Stimulated activated naive CD4-positive, alpha-beta T cell treated with Interleukin-2 at 50 U/mL for 16 hours (primary cell): ENCODE measurements at places on chromosomes 4 and X.

DNA sequence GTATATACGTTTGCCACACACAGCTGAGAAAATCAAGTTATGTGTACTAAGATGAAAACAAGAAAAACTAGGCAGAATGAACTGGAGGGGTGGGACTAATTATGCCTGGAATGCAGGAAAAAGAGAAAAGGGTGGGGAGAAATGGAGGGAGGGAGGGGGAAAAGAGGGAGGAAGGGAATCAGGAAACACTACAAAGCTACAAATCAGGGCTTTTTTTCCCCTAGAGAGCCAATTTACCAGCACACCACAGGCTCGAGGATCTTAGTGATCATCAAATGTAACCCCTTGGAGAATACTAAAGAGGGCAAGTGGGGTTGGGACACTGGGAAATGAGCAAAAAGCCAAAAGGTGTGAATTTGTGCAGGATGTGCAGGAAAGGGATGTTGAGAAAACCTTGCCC, 451.9 kb downstream of the SMARCA1 start:
- DNase-seq = no peak

GRCh38 chrX:153063315-153063714, 7.0 kb downstream of the PNMA3 start:
- DNase-seq = no peak

- DNase-seq = no peak
Observed at GRCh38 chrX:129026202-129026601, 497.1 kb downstream of the SMARCA1 start.

- no peak for DNase-seq
Observed at GRCh38 chr4:123301923-123302322, 94.7 kb upstream of the SPRY1 start.

- DNase-seq = no peak
Observed at GRCh38 chr4:18318682-18319388, 297.3 kb upstream of the LCORL start.

- no peak for DNase-seq
Observed at GRCh38 chrX:1667566-1667965, 52.7 kb downstream of the ASMT start.

DNA sequence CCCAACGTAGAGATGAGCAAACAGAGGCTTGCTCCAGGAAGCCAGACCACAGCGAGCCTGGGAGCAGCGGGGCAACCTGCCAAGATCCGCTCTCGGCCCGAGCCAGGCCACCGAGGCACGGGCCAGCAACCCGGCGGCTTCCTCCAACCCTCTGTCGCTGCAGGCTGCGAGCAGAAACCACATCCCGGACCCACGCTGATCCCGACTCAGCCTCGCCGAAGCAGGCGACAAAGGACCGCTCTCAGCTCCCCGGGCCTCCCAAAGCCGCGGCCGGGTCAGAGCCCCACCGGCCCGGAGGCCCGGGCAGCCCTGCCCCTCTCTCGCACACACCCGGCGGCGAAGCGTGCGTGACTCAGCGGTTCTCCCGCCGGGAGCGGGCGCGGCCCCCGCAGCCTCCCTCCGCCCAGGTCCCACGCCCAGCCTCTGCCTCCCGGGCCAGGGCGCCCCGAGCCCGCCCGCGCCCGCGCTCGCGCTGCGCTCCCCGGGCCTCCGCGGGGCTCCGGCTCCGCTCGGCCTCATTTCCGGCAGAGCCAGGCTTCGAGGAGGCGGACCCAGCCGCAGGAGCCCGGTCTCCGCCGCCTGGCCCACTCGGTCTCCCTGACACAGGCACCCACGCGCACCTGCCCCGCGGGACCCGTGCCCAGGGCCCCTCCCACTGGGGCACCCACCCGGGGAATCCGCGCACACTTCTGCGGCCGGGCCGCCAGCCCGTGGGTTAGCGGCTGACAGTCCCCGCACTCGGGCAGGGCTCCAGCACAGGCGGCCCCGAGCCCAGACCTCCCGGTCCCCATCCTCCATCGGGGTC, 1.7 kb downstream of the PPP2R2C start:
- DNase-seq = no peak

DNA sequence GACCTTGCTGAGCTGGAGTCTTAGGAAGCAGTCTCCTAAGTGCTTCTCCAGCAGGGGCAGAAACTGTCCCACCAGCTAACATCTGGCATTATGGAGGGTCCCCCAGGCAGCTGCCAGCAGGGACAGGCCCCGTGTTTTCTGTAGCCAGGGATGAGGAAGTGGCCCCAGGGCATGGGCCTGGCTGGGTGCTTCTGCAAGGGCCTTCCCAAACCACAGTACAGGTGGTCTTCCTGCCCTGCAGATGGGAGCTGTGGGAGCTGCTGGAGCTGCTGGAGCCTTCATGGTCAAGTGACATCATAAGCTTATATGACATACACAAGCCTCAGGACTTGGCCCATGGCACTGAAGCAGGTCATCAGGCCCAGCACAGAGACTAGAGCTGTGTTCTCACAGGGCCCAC, 5.0 kb upstream of the MSANTD1 start:
- no peak for DNase-seq

DNA sequence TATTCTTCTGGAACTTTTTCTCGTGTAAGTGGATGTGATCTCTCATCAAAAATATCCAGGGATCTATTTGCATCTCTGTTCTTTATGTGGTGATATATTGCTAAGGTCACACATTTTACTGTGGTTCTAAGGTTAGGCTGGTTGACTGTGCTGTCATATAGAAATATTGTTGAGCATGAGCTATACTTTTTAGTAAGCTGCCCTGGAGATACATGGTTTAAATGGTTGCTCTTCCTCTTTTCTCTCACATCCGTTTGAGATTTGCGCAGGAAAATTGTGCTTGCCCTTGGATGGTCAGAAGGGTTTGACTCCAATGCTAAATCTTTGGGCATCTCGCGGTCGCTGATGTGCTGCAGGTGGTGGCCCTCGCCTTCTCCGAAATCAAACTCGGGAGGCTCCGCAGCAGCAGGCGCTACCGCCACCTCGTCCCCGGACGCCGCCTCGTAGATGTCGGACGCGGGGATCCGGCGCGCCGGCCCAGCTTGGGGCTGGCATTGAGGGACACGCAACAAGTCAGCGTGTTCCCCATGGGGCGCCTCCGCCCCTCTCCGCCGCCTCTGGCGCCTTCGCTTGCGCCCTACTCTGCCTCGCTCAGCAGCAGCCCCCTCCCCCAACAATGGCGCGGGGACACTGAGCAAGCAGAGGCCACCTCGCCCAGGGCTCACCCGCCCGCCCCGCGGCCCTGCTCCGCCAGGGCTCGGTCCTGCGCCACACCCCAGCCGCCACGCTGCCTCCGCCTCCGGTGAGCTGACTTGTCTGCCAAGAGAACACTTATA, 154.5 kb downstream of the MSN start:
- peak; percentile 15 for DNase-seq

DNA sequence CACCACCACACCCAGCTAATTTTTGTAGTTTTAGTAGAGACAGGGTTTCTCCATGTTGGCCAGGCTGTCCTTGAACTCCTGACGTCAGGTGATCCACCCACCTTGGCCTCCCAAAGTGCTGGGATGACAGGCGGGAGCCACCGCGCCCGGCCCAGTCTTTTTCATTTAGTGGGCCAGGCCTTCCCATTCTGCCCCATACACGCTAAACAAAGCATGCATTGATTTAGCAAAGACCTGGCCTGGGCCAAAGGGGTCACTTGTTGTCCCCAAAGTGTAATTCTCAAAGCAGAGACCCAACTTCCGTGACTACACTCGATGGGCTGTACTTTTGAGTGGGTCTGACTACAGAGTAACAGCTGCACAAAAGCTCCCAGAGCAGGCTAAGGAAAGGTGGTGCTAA, 29.2 kb downstream of the CNGA2 start:
- DNase-seq = no peak

GRCh38 chr4:507745-508512, 8.9 kb downstream of the PIGG start:
- DNase-seq = no peak

DNA sequence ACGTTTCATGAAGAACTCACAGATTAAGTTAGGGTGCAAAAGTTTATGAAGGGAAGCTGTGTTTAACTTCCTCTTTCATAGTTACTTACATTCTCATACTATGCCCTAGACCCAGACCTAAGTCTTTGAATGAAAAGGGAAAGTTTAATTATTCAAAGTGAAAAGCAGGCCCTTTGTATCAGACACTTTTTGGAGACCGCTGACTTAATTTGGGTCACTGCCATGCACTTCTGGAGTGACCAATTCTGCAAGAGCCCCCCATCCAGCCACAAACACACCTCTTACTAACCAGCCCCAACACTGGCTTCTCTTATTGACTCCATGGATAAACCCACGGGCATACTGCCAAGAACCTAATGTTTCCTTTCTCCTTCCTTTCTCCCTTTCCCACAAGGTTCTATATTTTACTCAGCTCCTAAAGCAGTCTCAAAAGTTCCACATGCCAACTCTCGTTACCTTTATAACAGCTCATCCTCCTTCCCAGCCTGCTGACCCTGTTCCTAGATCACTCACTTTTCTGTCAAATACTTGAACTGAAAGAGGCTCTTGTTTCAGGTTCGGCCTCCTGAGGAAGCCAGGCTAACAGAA, 34.5 kb downstream of the ABCE1 start:
- DNase-seq = no peak

GRCh38 chr4:14434916-14435315, 567.4 kb upstream of the CPEB2 start:
- DNase-seq = no peak

GRCh38 chr4:16652732-16653305, 245.6 kb downstream of the LDB2 start:
- DNase-seq = no peak

- DNase-seq = no peak
Observed at GRCh38 chr4:16205298-16206164, 20.7 kb downstream of the TAPT1 start.

DNA sequence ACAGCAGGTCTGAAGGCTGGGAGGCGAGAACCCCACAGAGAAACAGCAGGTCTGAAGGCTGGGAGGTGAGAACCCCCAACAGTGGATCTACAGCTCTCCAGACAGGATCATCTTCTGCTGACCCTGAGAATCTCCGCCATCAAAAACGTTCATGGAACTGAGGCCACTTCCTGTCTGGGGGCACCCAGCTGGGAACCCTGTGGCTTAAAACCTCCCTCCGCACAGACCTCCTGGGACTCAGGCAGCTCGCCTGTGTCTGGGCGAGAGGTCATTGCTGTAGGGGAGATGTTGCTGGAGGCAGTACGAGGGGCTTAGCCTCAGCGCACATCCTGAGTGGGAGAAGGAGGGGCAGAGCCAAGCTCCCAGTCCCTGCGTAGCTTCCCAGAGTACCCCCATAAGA, 15.1 kb upstream of the CLDN24 start:
- no peak for DNase-seq

DNA sequence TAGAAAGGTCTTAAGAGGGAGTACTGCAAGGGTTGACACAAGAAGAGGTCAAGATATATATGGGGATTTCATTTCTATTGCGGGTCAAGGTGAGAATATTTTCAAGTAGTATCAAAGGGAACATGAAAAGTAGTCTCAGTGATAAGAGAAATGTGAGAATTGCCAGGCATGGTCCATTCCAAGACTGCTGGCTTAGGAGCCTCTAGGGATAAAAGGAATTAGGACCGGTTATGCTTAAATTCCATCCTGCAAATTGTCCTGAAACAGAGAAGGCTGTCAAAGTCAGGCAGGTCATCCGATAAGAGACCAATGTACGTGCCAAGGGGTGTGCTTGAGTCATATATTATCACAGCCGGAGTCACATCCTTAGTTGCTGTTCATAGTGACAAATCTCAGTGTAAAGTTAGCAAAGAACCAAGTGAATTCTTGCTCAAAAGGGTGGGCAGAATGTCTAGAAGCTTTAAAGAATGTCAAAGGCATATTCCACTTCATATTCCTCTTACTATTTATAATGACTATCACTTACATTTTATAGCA, 133.6 kb downstream of the CBLL2 start:
- no peak for DNase-seq

- DNase-seq = no peak
Observed at GRCh38 chrX:8721536-8721935, 10.4 kb downstream of the ANOS1 start.

DNA sequence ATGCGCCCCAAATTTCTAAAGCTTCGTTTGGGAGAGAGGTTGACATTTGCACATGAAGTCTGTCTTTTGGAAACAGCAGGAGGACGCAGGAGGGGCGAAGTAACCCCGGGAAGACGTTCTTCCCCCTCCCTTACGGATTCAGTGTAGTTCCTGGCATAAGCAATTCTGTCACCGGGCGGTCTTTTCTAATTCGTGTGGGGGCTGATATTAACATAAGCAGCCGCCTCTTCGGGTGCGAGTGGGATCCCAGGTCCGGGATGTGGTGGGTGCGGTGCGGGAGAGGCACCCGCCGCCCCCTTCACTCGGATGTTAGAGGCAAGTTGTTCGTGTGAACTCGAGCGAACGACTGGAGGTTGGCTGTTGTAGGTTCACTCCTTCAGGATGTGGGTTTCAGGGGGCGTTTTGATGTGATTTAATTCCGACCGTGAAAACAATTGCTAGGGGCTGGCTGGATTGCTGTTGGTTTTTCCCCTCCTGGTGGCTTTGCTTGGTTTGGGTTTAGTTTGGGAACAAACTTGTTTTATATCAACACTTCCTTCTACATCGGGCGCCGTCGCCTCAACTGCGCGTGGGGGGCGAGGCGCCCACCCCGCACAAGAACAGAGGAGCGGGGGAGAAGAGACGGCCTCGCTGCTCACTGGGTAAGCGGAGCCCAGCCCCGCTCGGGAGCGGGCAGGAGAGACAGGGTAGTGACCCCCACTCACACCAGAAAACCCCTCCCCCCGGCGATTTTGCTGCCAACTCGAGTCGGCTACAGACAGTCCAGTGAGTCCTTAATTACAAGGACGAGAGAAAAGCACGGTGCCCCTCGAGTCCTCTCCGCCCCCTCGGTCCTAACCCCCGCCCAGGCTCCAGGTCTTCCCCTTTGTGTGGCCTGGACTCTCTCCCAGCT, 2.9 kb upstream of the LEF1 start:
- DNase-seq = peak; percentile 45

GRCh38 chr4:124783847-124784246, 71.3 kb upstream of the ANKRD50 start:
- DNase-seq = no peak

- no peak for DNase-seq
Observed at GRCh38 chr4:6869944-6870343, 39.7 kb upstream of the TBC1D14 start.

GRCh38 chrX:30781711-30782444, 107.2 kb downstream of the TAB3 start:
- no peak for DNase-seq

DNA sequence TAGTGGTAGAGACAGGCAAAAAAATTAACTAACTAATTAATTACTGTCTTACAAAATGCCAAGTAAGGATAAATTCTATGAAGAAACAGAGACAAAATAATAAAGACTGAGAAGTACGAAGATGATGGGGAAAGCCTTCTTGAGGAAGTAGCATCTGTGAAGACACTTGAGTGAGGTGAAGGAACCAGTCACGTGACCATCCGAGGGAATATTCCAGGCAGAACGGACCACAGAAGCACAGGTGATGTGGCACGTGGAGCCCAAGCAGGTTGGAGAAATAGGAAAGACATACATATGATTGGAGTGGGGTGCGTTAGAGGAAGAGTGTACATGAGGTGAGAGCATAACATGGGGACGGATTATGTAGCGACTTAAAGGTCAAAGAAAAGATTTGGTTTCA, 30.5 kb upstream of the SPP1 start:
- no peak for DNase-seq

GRCh38 chr4:77203380-77204197, 46.6 kb downstream of the CCNG2 start:
- DNase-seq = peak; percentile 32
